ENCODE measurements at places on chromosomes 12 and 14.

DNA sequence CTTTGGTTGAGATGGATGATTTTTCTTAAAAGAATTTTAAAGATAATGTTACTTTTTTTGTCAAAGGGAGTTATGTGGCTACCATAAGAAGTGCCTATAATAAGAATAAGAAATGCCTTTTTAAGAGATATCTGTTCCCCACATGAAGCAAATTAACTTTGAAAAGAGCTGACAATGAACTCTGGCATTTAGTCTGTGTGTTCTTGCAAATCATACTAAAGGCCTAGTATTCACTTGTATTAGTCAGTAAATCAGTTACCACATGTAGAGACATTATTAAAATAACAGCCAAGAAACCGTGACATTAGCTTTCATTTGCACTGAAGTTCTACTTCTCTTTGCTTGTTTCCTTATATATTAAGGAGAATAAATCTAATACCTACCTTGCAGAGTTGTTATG, 296.3 kb downstream of the CCDC91 start:
- DNase-seq, result no peak

DNA sequence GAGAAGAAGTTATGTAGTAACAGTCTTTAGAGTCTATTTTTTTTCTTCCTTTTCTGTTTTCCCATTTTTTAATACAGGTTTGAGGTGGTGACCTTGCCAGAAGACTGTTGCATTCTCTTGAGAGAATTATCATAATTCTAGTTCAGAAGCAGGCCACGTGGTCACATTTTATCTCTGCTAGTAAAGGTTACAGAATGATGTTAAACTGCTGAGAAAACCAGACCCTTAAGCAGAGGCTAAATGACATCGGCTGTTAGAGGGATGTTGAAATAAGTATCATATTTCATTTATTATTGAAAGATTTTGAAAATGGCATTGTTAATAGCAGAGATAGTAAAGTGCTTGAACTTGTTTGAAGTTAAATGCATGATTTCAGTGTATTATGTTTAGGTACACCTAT, 49.2 kb downstream of the BRMS1L start:
- DNase-seq, result no peak

GRCh38 chr14:97282210-97283004, 485.2 kb downstream of the VRK1 start:
- no peak for DNase-seq

DNA sequence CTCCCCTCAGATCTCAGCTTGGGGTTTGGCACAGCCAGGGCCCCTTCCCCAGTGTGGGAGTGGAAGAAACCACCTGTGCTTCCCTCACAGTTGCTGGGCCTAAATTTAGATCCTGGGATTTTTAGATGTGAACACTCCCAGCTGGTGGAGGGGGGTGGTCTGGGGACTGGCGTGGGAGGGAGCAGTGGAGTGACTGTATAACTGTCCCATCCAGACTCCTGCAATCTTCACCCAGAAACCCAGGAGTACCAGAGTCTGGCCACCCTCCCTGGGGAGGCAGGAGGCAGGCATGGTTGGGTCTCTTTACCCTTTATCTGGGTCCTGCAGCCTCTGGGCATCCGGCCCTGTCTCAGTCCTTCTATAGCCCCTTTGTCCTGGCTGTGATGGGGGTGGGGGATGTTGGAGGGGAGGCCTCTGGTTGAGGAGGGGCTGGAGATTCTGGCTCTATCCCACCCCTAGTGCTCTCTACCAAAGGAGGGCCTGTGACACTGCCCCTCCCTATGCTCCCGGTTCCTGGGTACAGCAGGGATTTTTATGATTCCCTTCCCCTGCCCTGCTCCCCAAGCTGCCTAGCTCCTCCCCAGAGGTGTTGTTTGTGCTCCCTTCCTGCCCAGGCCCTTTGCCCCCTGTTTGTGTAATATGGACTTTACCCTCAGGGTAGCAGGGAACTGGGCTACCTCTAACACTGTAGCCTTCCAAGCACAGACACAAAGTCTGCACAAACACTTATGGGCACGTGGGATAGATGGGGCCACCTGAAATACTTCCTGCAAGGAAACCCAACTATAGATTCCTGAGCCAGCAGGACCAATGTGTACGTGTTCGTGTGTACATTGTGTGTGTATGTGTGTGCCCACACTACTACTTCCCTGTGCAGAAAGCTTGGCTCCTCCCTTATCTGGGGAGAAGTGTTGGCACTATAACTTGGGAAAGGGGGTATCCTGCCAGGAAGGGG, 1.7 kb downstream of the ERBB3 start:
- DNase-seq, result no peak

GRCh38 chr14:40630471-40630870, 976.2 kb upstream of the LRFN5 start:
- DNase-seq, result no peak

GRCh38 chr14:23089498-23090253, 5.3 kb downstream of the ACIN1 start:
- no peak for DNase-seq

GRCh38 chr12:57133916-57134315, 5.6 kb downstream of the LRP1 start:
- DNase-seq, result no peak

DNA sequence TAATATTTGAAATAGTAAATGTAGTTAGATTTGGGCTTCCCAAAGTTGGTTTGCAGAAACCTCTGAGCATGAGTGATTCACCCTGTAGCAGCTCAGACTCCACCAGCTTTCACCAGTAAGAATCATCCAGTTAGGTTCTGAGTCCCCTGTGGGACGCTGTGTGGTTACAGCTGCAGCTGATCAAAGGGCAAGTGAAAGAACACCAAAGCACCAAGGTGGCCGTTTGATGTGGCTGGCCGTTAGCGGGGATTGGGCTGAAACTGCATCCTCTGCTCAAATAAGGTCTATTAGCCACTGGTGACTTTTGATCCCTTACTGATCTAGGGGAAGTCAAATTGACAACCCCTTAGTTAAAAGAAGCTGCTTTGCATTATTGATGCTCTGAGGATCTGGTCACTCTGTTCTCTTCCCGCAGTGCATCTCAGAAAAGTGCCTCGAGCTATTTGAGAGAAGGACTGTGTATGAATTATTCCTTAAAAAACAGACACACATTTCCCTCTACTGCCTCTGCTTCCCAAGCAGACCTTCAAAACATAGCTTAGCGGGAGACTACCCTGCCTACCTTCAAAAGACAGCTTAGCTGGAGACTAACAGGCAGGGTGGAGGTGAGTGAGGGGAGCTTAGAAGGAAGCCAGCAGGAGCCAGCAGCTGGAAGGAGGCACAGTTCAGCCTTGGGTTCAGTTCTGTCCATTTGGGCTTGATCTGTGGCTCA, 3.7 kb downstream of the ABHD12B start:
- DNase-seq, result no peak

GRCh38 chr12:56374726-56375597, 12.3 kb upstream of the APOF start:
- no peak for DNase-seq

GRCh38 chr14:63205866-63206265, 1.6 kb downstream of the RHOJ start:
- no peak for DNase-seq

DNA sequence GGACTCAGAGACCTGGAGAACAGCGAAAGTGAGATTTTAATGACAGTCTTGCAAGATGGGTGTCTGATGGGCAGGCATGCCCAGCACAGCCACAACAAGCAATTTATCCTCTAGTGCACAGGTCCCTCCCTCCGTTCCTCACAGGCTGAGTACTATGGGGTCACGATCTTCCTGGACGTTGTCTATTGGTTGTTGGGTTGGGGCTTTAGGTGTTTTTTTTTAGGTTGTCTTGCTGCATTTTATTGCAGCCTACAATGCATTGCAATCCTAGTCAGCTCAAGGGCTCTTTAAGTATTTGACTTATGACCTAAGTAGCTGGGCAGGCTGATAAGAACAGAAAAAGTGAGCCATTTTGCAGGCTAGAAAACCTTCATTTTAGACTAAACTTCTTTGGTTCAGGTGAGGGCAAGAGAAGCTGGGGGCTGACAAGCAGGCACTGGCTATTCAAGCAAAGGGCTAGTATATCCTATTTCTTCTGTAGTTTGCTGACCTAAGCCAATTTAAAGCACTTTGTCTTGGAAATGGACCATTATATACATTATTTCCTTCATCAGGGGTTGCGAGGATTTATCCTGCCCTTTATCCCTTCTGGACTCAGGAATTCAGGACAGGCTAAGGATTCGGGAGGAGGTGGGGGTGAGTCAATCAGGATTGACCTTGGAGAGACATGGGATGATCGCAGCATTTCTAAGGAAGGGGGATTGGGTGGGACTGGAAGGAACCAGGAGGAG, 6.0 kb downstream of the KRT7 start:
- no peak for DNase-seq

DNA sequence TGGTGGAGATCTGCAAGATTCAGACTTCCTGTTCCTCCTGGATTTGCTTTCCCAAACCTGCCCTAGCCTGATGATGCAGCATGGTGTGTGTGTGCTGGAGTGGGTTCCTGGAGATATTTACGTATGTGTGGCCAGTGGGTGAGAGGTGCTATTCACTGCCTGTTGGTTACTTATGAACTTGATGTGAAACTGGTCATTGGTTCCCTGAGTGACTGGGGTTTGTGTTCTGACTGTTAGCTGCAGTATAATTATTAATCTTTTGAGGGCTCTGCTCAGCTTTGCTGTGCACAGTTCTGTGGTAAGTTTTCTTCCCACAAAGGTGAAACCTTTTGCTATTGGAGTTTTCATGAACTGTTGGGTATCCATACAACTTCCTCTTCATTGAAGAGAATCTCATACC, 541.8 kb upstream of the FBXO33 start:
- no peak for DNase-seq

GRCh38 chr14:61872452-61872851, 110.2 kb downstream of the SNAPC1 start:
- no peak for DNase-seq

DNA sequence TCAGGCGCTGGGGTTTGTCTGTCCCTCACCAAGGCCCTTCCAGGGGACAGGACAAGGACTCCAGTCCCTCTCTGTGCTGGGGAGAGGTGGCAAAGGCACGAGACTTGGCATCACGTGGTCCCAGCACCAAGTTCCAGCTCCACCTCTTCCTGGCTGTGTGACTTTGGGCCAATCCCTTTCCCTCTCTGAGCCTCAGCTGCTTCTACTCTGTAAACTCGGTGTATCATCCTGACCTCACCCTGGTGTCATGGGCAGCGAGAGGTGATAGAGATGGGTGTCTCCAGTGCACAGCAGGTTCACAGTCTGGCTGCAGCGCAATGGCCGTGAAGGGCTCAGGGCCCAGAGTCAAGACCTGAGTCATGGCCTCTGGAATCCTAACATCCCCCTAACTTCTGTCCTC, 54.0 kb downstream of the MVK start:
- no peak for DNase-seq

GRCh38 chr14:64736271-64737169, 32.3 kb downstream of the PLEKHG3 start:
- no peak for DNase-seq

- no peak for DNase-seq
Measured at GRCh38 chr12:68963856-68964745, 31.1 kb upstream of the CPM start.

DNA sequence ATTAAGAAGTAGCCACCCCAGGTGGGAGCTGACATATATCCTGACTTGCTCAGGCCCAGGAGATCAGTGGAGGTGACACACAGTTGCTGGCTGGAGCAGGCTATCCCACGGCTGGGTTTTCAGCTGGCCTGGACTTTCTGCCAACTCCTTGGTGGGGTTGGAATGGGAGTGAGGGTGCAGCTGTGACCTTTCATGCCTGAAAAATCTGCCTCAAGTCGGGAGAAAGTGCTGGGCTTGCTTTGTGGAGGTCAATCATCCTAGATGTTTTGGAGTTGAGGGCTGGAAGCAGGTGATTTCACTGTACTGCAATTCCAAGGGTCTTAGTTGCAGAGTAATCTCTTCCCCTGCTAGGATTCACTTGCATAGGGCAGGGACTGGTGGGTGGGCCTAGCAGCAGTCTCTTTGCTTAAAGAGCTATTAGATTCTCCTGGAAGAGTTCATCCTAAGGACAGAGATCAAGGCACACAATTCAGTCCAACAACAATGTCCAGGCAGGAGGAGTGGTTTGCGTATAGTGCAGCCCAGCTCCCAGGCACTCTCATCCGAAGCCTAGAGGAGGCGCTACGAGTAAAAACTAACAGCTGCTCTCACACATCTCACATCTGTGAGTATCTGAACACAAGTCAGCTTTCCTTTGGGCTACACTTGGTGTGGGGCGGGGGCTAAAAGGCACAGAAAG, 98.1 kb downstream of the GAS2L3 start:
- DNase-seq, result no peak

- no peak for DNase-seq
Measured at GRCh38 chr12:47391566-47391965, 311.8 kb upstream of the AMIGO2 start.

- DNase-seq, result no peak
Measured at GRCh38 chr14:50260511-50260910, 29.1 kb upstream of the SOS2 start.

- no peak for DNase-seq
Measured at GRCh38 chr14:93034671-93034994, 81.1 kb downstream of the ITPK1 start.

DNA sequence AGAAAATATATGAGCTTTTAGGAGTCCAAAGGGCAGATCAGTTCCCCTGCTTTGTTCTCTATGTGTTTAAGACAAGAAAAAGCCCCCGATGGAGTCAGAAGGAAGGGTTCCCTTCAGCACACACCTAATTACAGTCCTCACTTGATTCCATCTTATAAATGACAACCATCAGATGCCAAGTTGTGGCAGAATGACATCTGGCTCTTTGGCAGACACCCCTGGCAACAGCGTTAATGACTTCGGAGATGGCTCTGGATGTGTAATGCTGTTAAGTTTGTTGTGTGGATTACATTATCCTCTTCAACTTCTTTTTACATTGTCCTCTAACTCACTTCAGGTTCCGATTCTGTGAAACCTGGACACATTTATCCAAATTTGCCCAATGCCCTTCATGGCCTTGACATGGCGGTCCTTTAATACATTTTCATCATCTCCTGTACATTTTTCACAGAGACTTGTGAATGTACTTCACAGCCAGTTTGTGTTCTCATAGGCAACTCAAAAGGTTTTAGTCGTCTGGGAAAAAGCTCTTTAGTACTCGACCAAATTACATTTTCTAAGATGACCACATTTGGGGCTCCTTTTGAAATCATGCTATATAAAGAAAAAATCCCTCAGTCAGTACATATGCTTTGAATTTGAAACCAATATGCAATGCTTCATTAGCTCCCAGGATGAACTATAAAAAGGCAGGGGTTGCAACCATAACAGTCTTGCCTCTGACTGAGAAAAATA, 667.8 kb downstream of the NOVA1 start:
- no peak for DNase-seq

DNA sequence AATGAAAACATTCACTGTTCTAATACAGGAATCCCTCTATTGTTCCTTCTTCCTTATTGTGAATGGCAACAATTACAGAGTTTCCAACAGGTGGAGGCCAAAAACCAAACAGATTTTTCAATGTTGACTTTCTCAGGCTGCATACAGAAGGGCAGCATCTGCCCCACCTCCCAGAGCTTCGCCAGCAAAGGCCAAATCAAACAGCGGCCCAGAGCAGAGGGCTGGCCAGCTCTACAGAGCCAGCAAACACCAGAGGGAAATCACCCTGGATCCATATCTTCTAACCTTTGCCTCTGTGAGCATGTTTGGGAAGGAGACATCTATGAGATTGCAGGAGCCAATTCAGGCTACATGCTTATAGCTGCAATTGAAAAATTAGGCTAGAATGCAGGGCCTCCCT, 4.4 kb upstream of the CRACR2A start:
- DNase-seq, result no peak
